ENCODE measurements at places on chromosomes 3 and 15. TPM values are rescaled to one million over a fixed set of nuclear protein-coding genes. Genes with fewer than 3 reads are reported as not detected.

GRCh38 chr15:92666780-92667179, 11.2 kb upstream of the FAM174B start:
- no peak overlapping the region for H3K27ac ChIP-seq
- H3K27me3 ChIP-seq, result peaks cover 11% of the 10 kb centered on the region
- no peak overlapping the region for H3K4me3 ChIP-seq
- no peaks in the 10 kb centered on the region for H3K4me1 ChIP-seq
- DNase-seq, result no peak

- peak overlapping the region; percentile 56 for H3K27ac ChIP-seq
- no peaks in the 10 kb centered on the region for H3K36me3 ChIP-seq
- DNase-seq, result peak; percentile 57
- H3K4me1 ChIP-seq, result peaks cover 14% of the 10 kb centered on the region
- no peaks in the 10 kb centered on the region for H3K27me3 ChIP-seq
Measured at GRCh38 chr3:194556086-194557056, 69.6 kb upstream of the ATP13A3 start.

DNA sequence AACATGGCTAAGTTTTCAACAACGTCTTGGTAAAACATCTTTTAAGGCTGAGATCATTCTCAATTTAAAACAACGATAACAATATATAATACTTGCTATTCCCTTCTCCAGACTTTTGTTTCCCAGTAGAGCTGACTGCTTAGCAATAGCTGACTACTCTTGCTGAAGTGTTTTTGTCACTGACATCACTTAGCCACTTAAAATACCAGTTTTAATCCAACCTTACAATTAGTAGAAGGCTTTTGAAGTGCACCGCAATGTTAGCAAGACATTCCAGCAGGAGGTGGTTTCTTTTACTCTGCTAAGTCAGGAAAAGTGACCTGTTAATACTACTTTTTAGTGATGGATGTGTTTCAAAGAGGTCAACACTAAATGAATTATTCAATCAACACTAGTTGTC, 28.7 kb upstream of the GBE1 start:
- no peak overlapping the region for H3K4me3 ChIP-seq
- DNase-seq, result no peak
- no peaks in the 10 kb centered on the region for H3K36me3 ChIP-seq
- no peak overlapping the region for H3K27ac ChIP-seq

GRCh38 chr15:58475573-58476524, 44.1 kb downstream of the LIPC start:
- no peak overlapping the region for H3K4me3 ChIP-seq
- H3K27me3 ChIP-seq, result no peaks in the 10 kb centered on the region
- H3K36me3 ChIP-seq, result no peaks in the 10 kb centered on the region
- H3K4me1 ChIP-seq, result peaks cover 52% of the 10 kb centered on the region
- DNase-seq, result no peak

DNA sequence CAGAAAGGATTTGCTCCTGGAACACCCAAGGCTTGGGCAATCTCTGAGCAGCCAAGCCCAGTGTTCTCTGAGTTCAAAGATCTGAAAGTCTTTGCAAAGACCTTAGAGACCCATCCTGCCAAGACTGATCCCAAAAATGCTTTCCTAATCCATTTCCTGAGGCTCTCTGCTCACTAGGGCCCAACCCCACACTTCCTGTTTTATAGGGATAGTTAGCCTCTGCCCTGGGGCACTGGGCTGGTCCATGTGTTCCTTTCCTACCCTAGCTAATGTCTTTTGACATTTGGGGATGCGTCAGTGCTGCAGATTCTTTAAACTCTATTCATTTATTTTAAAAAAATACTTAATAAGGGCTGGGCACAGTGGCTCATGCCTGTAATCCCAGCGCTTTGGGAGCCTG, 372.7 kb downstream of the ROBO2 start:
- no peaks in the 10 kb centered on the region for H3K4me1 ChIP-seq
- H3K36me3 ChIP-seq, result no peaks in the 10 kb centered on the region
- H3K27ac ChIP-seq, result no peak overlapping the region
- DNase-seq, result no peak
- no peaks in the 10 kb centered on the region for H3K27me3 ChIP-seq

- H3K4me1 ChIP-seq, result no peaks in the 10 kb centered on the region
- DNase-seq, result no peak
- H3K4me3 ChIP-seq, result no peak overlapping the region
- no peaks in the 10 kb centered on the region for H3K27me3 ChIP-seq
- no peaks in the 10 kb centered on the region for H3K36me3 ChIP-seq
- H3K27ac ChIP-seq, result no peak overlapping the region
Measured at GRCh38 chr3:127491909-127492308, 98.6 kb downstream of the TPRA1 start.

DNA sequence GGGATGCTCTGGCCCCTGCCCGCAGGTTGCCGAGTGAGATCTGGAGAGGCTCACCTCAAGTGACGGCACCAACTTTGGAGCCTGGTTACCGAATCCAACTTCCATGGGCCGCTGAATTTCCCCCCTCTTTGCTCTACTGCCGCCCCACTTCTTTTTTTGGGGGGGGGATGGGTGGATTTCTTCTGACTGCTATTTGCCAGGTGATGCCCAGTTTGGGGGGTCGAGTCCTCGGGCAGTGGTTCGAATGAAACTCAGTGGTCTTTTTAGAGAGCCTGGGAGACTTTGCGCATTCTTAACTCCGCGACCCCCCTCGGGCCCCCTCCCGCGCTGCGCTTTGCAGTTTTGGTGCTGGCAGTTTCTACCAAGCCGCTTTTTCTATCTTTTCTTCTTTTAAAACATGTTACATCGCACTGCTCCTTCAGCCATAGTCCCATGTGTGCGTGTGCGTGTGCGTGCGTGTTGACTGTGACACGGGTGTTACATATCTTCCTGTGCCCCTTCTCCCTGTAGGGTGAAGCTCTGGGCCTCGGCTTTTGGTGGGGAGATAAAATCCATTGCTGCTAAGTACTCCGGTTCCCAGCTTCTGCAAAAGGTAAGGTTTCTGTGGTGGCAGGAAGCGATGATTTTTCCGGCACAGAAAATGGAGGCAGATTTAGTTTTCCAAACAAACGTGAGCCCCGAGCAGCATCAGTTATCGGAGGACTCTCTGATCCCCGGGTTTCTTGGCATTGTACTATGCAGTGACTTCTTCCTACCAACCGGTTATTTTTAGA, 837 bp downstream of the CACNA2D3 start:
- H3K4me1 ChIP-seq, result peaks cover 4% of the 10 kb centered on the region
- no peak overlapping the region for H3K27ac ChIP-seq
- no peak for DNase-seq
- no peaks in the 10 kb centered on the region for H3K36me3 ChIP-seq

GRCh38 chr15:51262463-51262862, 75.9 kb downstream of the CYP19A1 start:
- no peak overlapping the region for H3K4me3 ChIP-seq
- DNase-seq, result no peak
- H3K27me3 ChIP-seq, result peaks cover 15% of the 10 kb centered on the region

GRCh38 chr15:64263567-64263966, 92.4 kb downstream of the CSNK1G1 start:
- no peak overlapping the region for H3K27ac ChIP-seq
- no peak overlapping the region for H3K4me3 ChIP-seq

DNA sequence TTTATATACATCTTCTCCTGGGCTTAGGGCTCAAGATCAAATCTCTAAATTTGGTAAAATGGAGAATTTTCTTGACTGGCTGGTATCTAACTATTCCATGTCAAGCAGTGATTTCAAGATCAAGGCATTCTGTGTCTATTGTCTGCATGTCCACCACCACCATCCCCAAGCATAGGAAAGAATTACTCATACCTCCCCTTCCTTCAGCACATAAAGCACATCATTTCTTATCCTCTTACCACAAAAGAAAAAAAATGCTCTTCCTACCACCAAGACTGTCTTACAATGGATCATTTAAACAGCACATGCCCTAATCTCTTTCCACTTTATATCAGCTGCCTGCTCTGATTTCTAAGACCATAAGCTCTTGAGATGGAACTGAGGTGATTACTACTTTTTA, 470.5 kb upstream of the THBS1 start:
- H3K4me3 ChIP-seq, result no peak overlapping the region
- peak; percentile 55 for DNase-seq
- H3K27ac ChIP-seq, result peak overlapping the region; percentile 49
- peaks cover 32% of the 10 kb centered on the region for H3K4me1 ChIP-seq

GRCh38 chr3:115852278-115852677, 229.0 kb downstream of the GAP43 start:
- H3K4me1 ChIP-seq, result no peaks in the 10 kb centered on the region
- no peaks in the 10 kb centered on the region for H3K27me3 ChIP-seq
- no peak overlapping the region for H3K27ac ChIP-seq
- no peaks in the 10 kb centered on the region for H3K36me3 ChIP-seq
- no peak for DNase-seq

GRCh38 chr3:130457671-130458070, 59.3 kb upstream of the COL6A6 start:
- no peak overlapping the region for H3K27ac ChIP-seq
- no peaks in the 10 kb centered on the region for H3K27me3 ChIP-seq
- no peaks in the 10 kb centered on the region for H3K36me3 ChIP-seq
- no peaks in the 10 kb centered on the region for H3K4me1 ChIP-seq

GRCh38 chr3:67947808-67948508, 293.5 kb upstream of the SUCLG2 start:
- H3K27ac ChIP-seq, result no peak overlapping the region
- no peaks in the 10 kb centered on the region for H3K36me3 ChIP-seq
- H3K4me1 ChIP-seq, result no peaks in the 10 kb centered on the region

DNA sequence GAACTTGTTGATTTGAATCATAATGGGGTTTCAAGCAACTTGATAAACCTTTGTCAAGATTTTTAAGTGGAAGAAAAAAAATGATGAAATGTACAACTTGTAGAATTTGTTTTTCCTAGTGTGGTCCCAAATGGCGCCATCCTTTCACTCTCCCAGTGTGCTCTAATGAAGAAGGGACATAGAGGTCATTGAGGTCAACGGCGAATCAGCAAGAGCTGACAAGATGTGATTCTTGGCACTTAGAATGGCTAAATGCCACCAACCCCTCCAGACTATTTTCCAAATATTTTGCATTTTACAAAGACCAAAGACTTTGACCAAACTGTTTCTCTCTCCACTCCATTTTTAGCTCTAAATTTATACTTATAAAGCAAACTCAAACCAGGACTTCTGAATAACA, 320.2 kb upstream of the MME start:
- H3K4me3 ChIP-seq, result no peak overlapping the region
- no peaks in the 10 kb centered on the region for H3K4me1 ChIP-seq
- no peaks in the 10 kb centered on the region for H3K36me3 ChIP-seq
- no peaks in the 10 kb centered on the region for H3K27me3 ChIP-seq

GRCh38 chr15:81032355-81032754, 31.6 kb downstream of the TLNRD1 start:
- no peak overlapping the region for H3K27ac ChIP-seq
- H3K4me3 ChIP-seq, result no peak overlapping the region
- no peaks in the 10 kb centered on the region for H3K27me3 ChIP-seq
- peaks cover 6% of the 10 kb centered on the region for H3K4me1 ChIP-seq
- DNase-seq, result no peak

DNA sequence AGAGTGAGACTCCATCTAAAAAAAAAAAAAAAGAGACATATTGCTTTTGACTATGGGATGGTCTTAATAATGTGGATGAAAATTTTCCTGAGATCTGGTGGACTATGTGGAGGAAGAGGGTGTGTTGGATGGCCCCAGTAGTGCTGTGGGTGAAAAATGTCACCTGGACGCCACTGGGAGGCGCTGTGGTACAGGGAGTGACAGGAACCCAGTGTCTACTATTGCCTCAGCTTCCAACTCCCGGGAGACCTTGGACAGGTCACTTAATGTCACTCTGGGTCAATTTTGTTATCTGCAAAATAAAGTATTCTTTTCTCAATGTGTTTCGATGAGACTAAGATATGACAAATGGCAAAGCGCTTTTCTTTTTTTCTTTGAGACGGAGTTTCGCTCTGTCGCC, 27.7 kb upstream of the DCP1A start:
- DNase-seq, result peak; percentile 8
- H3K4me1 ChIP-seq, result no peaks in the 10 kb centered on the region
- H3K36me3 ChIP-seq, result no peaks in the 10 kb centered on the region
- no peak overlapping the region for H3K4me3 ChIP-seq
- H3K27ac ChIP-seq, result no peak overlapping the region

DNA sequence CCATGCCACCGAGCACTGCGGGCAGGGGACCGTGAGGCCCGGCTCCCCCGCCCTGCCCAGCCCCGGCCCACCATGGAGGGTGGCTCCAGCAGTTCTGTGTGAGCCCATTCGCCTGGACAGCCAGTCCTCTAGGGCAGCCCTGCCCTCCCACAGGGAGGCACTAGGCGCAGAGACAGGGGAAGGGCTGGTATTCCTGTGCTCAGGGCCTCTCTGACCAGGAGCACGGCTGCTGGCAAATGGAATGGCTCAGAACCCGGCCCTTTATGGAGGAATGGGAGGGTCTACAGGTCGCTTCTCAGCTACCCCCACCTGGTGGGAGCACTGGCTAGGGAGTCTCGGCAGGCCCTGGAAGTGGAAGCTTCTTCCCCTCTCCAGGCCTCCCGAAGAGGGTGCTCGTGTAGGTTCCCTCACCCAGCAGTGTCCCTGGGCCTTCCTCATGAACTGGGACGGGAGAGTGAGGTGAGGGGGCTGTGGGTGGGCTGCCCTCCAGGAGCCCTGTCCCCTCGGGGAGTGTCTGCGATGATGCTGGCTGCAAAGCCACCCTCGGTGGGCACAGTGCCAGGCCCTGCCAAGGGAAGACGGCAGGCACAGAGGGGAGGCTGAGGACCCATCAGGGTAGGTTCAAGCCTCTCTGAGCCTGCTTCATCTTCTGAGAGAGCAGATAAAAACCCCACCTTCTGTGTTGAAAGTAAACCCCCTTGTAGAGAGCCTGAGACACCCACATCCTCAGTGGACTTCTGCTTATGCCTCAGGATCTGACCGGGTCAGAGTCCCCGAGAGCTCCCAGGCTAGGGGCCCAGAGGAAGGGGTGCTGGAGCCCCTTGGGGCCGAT, 1.5 kb downstream of the MELTF start:
- no peak overlapping the region for H3K4me3 ChIP-seq
- H3K27ac ChIP-seq, result no peak overlapping the region
- no peaks in the 10 kb centered on the region for H3K27me3 ChIP-seq
- DNase-seq, result no peak
- no peaks in the 10 kb centered on the region for H3K36me3 ChIP-seq

- DNase-seq, result no peak
- no peaks in the 10 kb centered on the region for H3K27me3 ChIP-seq
- H3K36me3 ChIP-seq, result no peaks in the 10 kb centered on the region
- H3K4me3 ChIP-seq, result no peak overlapping the region
Measured at GRCh38 chr3:166085164-166085856, 248.1 kb upstream of the BCHE start.

- H3K4me3 ChIP-seq, result peak overlapping the region; percentile 93
- peaks cover 35% of the 10 kb centered on the region for H3K4me1 ChIP-seq
- peaks cover 9% of the 10 kb centered on the region for H3K36me3 ChIP-seq
- H3K27me3 ChIP-seq, result no peaks in the 10 kb centered on the region
- peak; percentile 47 for DNase-seq
Measured at GRCh38 chr3:12662593-12663400, 1.1 kb downstream of the RAF1 start.

The TRH gene
- not detected for total RNA-seq

The ARHGAP31 gene
- total RNA-seq, result 8.8 TPM

The LRRIQ4 gene
- total RNA-seq, result not detected

The CCR1 gene
- total RNA-seq, result 0.87 TPM

The KBTBD8 gene
- 1.5 TPM for total RNA-seq

The AGBL1 gene
- total RNA-seq, result not detected

The MOBP gene
- not detected for total RNA-seq

The MESP1 gene
- total RNA-seq, result not detected

The ADGRG7 gene
- total RNA-seq, result not detected

The ZBTB20 gene
- total RNA-seq, result 18.2 TPM

The LRRN1 gene
- total RNA-seq, result not detected

All from SJSA1 (cell line).